ENCODE measurements at places on chromosomes 7 and 10.
A peak's percentile ranks its signal among the peaks of the same experiment; 100 is the strongest.

GRCh38 chr10:13670311-13670710 lies 83.5 kb downstream of the PRPF18 start:
- DNase-seq, result no peak

DNA sequence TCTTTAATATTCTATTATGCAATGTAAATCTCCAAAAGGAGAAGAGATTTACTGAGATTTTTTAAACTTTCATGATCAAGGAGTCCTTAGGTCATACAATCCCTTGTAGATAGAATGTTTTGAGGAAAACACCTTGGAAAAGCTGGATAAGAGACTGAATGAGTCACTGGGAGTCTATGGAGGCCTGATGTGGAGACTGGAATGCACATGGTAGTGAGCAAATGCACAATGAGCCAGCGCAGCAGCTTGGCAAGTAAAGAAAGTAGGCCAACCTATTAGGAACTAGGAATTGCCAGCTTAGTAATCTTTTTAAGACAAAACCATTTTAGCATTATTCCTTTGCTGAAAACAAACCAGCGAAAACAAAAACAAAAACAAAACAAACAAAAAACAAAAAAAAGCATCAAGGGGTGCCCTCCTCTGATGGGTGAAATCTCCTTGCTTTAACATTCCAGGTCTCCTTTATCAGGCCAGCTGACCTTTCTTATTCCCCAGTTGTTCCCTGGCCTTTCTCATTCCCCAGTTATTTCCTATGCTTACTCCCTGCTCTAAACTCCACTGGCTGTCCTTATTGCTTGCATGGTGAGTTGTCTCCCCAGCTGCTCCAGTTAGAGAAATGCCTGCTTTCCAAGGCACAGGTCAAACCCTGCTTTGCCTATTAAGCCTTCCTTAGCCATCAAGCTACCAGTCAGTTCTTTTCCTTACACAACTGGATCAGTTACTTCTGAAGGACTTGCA lies 135.8 kb downstream of the PLCE1 start:
- no peak for DNase-seq

- no peak for DNase-seq
These were observed 4.7 kb downstream of the C10orf71 start for GRCh38 chr10:49303711-49304110.

DNA sequence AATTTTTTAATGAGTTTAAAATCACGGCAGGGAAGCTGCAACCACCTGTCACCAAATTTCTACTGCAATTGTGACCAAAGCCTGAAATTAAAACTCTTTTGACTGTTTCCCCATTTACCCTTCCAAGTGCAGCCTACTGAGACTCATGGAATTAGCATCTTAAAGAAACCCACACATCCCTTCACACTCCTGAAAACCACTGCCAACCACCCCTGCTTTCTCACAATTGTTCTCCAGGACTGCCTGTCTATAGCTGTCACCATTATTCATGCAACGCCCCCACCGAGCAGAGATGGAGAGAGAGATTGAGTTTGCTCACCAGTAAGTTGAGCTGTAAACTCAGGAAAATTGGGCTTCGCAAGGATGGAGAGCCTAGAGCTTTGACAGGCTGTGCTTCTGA lies 383.8 kb upstream of the SORCS1 start:
- DNase-seq, result no peak

- no peak for DNase-seq
These were observed 106.9 kb downstream of the COL28A1 start for GRCh38 chr7:7428806-7429205.

DNA sequence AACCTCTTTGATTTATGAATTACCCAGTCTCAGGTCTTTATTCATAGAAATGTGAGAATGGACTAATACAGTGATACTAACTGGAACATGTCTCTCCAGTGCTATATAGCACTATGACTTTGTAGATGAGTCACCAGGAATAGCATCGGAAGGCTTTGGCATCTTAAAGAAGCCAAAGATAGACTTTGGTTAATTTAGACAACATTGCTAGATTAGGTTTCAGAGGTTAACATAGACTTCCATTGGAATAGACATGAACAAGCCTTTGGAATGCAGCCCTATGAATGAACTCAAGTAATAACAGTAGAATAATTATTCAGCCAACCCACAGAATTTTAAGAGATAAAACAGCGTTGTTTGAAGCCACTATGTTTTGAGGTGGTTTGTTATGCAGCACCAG lies 169.2 kb downstream of the HGF start:
- peak; percentile 65 for DNase-seq

GRCh38 chr7:158157460-158157859 lies 430.2 kb downstream of the PTPRN2 start:
- DNase-seq, result no peak

- DNase-seq, result no peak
These were observed 60.1 kb upstream of the FHIP2A start for GRCh38 chr10:114761205-114762193.

DNA sequence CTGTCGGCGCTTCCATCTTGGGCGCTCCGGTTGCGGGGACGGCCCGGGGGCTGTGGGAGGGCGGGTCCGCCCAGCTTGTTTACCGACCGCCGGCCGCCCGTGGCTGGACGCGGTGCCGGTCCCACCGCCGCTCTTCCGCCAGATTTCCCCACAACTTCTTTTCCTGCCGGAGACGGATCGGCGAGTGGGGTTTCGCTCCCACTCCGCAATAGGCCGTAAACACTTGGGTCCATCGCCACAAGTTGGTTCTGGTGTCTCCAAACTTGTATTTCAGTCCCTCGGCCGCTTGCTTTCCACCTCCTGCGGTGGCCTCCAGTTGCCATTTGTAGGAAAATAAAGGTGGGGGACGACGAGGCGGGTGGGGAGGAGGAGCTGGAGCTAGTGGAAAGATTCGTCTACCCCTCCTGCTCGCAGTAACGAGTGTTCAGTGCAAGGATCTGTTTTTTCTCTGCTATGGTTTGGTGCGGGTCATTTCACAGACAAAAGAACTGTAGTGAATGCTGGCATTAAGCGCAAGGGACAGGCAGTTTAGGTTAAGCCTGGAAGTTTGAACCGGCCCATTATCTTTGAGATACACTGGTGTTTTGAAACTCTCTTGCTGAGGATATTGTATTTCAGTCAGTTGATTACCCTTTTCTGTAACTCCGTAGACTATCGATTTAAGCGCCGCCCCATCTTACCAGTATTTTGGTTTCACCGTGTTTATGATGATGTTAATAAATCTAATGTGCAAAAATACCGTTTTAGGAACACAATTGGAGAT lies 24.3 kb upstream of the ZRANB1 start:
- DNase-seq, result peak; percentile 63
